ENCODE measurements at places on chromosomes 12 and 14. TPM values are rescaled to one million over a fixed set of nuclear protein-coding genes. Genes with fewer than 3 reads are reported as not detected.

DNA sequence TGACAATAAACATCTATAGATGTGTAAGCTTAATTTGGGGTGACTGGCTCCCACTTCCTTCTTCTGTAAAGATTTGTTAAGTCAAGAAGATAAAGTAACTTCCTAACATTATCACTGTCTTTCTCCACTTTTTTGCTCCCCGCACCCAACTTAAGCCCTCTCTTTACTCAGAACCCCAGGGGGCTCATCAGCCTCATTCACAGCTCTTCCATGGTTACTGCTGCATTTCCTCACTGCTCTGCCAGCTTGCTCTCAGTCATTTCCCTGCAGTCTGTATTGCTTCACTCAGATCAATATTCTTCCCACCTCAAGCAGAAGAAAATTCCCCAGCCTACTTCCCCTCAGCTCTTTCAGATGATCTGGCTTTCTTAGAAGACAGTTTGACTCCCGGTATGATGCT lies 102.0 kb downstream of the PIK3C2G start:
- no peak overlapping the region for H3K27ac ChIP-seq
- H3K27me3 ChIP-seq = no peaks in the 10 kb centered on the region
- DNase-seq = no peak
- peaks cover 10% of the 10 kb centered on the region for H3K4me1 ChIP-seq
- peaks cover 28% of the 10 kb centered on the region for H3K36me3 ChIP-seq
- no peak overlapping the region for H3K4me3 ChIP-seq

DNA sequence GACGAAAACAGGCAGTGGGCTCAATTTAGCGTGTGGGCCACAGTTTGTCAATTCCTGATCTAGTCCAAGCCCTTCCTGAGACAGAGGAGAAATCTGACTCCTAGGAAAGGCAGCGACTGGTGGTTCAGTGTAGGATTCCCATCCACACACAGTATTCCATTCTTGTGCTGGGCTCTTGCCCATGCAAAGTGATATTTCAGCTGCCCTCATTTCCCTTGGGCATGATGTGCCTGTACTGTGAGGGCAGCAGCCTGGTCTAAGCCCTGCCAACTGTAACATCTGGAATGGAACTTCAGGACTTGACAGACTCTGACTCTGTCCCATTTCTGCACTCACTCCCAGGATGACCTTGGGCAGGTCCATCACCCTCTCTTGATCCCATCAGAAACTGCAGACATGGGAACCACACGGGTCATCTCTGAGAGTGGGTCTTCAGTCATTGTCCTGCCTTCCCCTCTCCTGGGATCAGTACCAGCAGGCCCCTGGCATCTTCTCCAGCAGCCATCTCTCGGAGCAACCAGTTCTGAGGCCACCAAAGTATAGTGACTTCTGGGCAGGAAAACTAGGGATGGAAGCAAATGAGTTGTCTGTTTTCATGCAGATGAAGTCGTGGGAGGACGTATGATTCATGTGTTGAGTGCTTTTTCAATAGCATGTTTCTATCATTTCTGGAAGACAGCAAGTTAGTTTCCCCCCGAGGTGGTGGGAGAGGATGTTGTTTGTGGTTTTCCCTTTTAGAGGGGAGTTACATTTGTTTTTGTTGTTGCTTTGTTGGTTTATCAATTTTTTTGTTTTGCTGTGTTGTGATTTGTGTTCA lies 54.2 kb upstream of the BCL2L14 start:
- no peaks in the 10 kb centered on the region for H3K36me3 ChIP-seq
- H3K27me3 ChIP-seq = no peaks in the 10 kb centered on the region
- no peak overlapping the region for H3K27ac ChIP-seq
- H3K4me1 ChIP-seq = peaks cover 23% of the 10 kb centered on the region

DNA sequence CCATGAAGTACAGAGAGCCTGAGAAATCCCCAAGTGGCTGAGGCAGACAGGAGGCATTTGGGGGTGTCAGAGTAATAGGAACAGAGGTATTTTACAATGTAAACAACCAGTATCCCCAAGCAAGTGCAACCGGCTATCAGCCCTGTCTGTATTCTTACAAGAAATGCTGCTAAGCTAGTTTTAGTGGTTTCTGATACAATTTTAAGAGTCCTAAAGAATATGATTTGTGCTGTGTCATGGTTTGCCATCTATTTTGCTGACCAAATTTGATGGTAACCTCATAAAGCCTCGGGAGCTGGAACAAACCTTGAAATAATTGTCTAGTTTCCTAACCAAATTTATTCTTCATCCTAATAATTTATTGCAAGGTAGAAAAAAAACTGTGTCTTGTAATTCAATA lies 46.7 kb upstream of the EGLN3 start:
- DNase-seq = no peak
- no peak overlapping the region for H3K27ac ChIP-seq
- no peaks in the 10 kb centered on the region for H3K4me1 ChIP-seq
- H3K4me3 ChIP-seq = no peak overlapping the region
- no peaks in the 10 kb centered on the region for H3K27me3 ChIP-seq

DNA sequence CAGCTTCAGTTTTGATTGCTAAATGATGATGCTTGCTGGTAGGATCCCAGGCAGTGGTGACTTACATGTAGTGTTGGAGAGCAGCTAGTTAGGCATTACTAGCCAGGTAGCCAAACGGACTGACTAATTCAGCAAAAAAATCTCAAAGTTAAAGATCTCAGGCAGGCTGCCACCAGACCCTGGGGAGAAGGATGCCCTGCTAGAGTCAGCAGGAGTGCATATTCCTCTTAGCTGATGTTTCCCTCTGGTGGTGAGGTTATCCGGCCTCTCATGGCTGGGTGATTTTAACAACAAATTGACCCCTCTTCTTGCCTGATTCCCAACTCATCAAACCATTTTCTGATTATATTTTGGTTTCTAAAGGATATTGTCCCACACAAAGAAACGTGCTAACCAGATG lies 2.8 kb downstream of the EFS start:
- H3K4me1 ChIP-seq = peaks cover 28% of the 10 kb centered on the region
- H3K27me3 ChIP-seq = peaks cover 12% of the 10 kb centered on the region
- peaks cover 11% of the 10 kb centered on the region for H3K36me3 ChIP-seq
- no peak overlapping the region for H3K4me3 ChIP-seq
- H3K27ac ChIP-seq = no peak overlapping the region

GRCh38 chr12:53244337-53244736 lies 12.3 kb upstream of the RARG start:
- no peak for DNase-seq
- no peaks in the 10 kb centered on the region for H3K36me3 ChIP-seq
- peaks cover 49% of the 10 kb centered on the region for H3K4me1 ChIP-seq
- H3K27ac ChIP-seq = no peak overlapping the region
- no peaks in the 10 kb centered on the region for H3K27me3 ChIP-seq

GRCh38 chr14:70794294-70794693 lies 15.0 kb downstream of the MAP3K9 start:
- DNase-seq = no peak
- H3K4me3 ChIP-seq = no peak overlapping the region
- no peaks in the 10 kb centered on the region for H3K4me1 ChIP-seq
- no peaks in the 10 kb centered on the region for H3K27me3 ChIP-seq
- H3K27ac ChIP-seq = peak overlapping the region; percentile 82
- H3K36me3 ChIP-seq = peaks cover 42% of the 10 kb centered on the region

GRCh38 chr12:128513831-128514230 lies 246.9 kb downstream of the TMEM132C start:
- no peak overlapping the region for H3K27ac ChIP-seq
- H3K4me1 ChIP-seq = no peaks in the 10 kb centered on the region
- H3K27me3 ChIP-seq = peaks cover 20% of the 10 kb centered on the region
- H3K4me3 ChIP-seq = no peak overlapping the region

GRCh38 chr14:90608929-90609341 lies 207.3 kb downstream of the TTC7B start:
- DNase-seq = no peak
- no peaks in the 10 kb centered on the region for H3K36me3 ChIP-seq
- H3K27me3 ChIP-seq = no peaks in the 10 kb centered on the region
- peaks cover 43% of the 10 kb centered on the region for H3K4me1 ChIP-seq
- H3K27ac ChIP-seq = no peak overlapping the region
- H3K4me3 ChIP-seq = no peak overlapping the region

DNA sequence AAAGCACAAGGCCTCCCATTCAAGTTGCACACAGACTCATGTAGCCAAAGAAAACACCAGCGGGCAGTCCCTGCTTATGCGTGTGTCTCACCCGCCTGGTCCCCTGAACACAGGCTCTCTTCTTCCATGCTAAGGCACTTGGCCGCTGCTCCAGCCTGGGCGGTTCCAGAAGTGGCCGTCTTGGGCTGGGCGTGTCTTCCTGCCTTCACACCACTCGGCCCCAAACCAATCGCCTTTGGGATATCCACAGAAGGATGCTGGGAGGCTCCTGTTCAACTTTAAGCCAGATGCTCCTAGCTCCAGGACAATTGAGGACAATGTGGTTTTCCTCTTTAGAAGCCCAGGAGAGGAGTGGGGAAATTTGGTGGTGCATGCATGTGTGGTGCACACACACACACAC lies 2.2 kb downstream of the SCARB1 start:
- peaks cover 26% of the 10 kb centered on the region for H3K4me1 ChIP-seq
- DNase-seq = no peak
- H3K27ac ChIP-seq = no peak overlapping the region

GRCh38 chr12:90298289-90298948 lies 589.8 kb upstream of the ATP2B1 start:
- no peaks in the 10 kb centered on the region for H3K36me3 ChIP-seq
- H3K4me1 ChIP-seq = no peaks in the 10 kb centered on the region
- no peaks in the 10 kb centered on the region for H3K27me3 ChIP-seq
- H3K4me3 ChIP-seq = no peak overlapping the region
- no peak for DNase-seq

- no peaks in the 10 kb centered on the region for H3K4me1 ChIP-seq
- DNase-seq = no peak
- H3K27me3 ChIP-seq = peaks cover 29% of the 10 kb centered on the region
- H3K4me3 ChIP-seq = no peak overlapping the region
- H3K27ac ChIP-seq = no peak overlapping the region
These were observed 12.6 kb downstream of the KCNH5 start for GRCh38 chr14:63032641-63033040.

DNA sequence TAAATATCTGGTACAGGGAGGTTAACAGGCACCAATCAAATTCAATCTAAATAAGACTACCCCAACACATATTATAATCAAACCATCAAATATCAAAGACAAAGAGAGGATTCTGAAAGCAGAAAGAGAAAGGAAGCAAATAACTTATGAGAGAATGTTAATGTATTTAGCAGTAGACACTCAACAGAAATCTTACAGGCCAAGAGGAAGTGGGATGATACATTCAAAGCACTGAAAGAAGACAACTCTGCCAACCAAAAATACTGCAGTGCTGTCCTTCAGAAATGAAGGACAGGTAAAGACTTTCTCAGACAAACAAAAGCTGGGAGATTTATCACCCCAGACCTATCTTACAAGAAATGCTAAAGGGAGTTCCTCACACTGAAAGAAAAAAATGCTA lies 95.9 kb upstream of the PTHLH start:
- no peak overlapping the region for H3K4me3 ChIP-seq
- no peaks in the 10 kb centered on the region for H3K27me3 ChIP-seq
- peaks cover 5% of the 10 kb centered on the region for H3K36me3 ChIP-seq
- no peak for DNase-seq
- H3K4me1 ChIP-seq = peaks cover 8% of the 10 kb centered on the region

- H3K4me1 ChIP-seq = peaks cover 11% of the 10 kb centered on the region
- H3K27ac ChIP-seq = no peak overlapping the region
- no peak overlapping the region for H3K4me3 ChIP-seq
- no peak for DNase-seq
These were observed 12.9 kb downstream of the COL2A1 start for GRCh38 chr12:47991106-47992061.

Gene HPD
- total RNA-seq = 0.48 TPM

Gene LHX5
- total RNA-seq = 1.5 TPM

Gene SVOP
- total RNA-seq = 0.04 TPM

Gene CLEC14A
- total RNA-seq = 0.09 TPM

Gene TDP1
- total RNA-seq = 54.2 TPM

Gene LMNTD1
- total RNA-seq = not detected

Gene AEBP2
- 61.9 TPM for total RNA-seq
